CD4-positive, alpha-beta T cell treated with Interferon alpha-2 for 1 hour (primary cell): ENCODE measurements at places on chromosomes 6 and 20.

DNA sequence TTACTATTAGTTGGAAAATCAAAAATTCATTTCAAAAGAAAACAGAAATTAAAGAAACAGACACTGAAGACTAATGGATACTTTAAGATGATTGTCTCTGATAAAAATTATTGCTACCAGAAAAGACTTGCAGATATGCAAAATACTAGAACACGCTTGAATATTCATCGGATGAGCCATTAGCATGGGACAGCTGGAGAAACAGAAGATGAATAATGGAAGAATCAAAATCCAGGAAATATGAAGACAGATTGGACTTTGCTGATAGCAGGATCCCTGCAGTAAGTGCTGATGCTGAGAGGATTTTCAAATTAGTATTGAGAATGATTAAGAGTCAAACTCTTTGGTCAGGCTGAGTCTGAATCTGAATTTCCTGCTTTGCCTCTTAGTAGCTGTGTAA is 169.4 kb downstream of the EYS start:
- DNase-seq = no peak

DNA sequence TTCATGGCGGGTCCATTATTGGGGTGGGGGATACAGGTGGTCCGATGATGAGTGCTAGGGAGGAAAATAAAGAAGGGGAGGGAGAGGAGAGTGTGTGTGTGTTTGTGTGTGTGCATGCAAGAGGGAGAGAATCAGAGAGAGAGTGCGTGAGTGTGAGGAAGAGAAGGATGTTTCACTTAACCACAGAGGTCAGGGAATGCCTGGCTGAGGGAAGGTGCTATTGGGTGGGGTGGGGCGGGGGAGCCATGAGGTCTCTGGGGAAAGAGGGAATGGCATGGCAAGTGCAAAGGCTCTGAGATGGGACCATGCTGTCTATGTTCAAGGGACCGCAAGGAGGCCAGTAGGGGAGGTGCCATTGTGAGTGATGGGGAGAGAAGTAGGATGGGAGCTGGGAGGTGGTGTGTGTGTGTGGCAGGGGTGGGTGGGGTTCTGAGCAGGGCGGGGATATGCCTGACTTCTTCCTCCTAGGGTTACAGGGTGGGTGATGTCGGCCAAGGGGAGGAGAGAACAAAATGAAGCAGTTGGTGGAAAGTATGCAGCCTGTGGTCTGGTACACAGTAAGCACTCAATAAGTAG is 23.0 kb downstream of the CEBPB start:
- DNase-seq = no peak

- no peak for DNase-seq
These were observed 155.6 kb upstream of the SMLR1 start for GRCh38 chr6:130671577-130671976.

DNA sequence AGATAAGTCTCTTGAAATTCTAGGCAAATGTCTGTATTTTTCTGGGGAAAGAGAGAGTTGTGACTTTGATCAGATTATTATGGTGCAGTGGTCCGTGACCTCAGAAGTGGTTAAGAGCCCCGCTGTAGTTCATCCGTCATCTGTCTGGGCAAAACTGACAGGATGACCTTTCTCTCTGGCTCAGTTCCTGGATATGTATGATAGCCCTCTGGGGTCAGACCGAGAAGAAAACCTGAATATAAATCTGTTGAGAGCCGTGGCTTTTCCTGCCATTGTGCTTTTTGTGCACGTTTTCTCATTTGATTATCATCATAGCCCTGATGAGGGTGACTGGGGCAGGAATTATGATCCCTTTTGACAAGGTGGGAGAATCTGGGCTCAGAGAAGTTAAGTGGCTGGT is 26.5 kb downstream of the GHRH start:
- DNase-seq = no peak

DNA sequence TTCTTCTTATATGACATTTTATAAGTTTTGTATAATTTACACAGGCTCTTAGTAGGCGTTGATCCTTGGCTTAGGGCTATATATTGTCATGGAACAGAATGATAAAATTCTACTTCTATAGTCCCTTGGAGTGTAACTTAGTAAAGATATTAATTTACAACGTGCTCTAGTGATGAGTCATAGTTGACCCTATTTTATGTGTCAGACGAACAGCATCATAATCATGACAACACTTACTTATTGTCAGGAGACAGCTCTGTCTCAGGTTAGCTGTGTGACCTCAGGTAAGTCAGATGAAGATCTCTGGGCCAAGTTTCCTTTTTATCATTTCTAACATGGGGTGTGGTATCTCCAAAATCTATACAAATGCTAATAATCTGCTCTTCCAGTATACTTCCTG is 473.5 kb downstream of the UTRN start:
- DNase-seq = no peak

GRCh38 chr20:62914970-62915457 is 11.3 kb downstream of the DIDO1 start:
- DNase-seq = peak; percentile 31

GRCh38 chr20:22791396-22791795 is 207.0 kb upstream of the FOXA2 start:
- no peak for DNase-seq

GRCh38 chr20:10877342-10877741 is 203.5 kb upstream of the JAG1 start:
- no peak for DNase-seq

DNA sequence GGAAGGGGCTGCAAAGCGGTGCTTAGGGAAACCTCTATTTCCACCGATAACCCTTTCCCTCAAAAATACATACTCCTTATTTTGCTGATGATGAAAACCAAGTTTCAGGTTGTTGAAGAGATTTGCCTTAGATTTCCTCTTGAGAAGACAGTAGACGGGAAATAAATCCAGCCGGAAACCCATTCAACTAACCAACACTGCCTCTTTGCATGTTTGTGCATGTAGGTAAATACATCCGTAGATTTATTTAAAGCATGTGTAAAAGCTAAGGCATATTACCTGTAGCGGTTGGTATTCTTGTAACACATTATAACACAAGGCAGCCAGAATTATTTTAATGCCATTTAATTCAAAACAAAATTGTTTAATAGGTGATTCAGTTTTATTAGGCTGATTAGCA is 136.3 kb upstream of the SLC22A23 start:
- no peak for DNase-seq

GRCh38 chr6:158270389-158271127 is 41.7 kb upstream of the TULP4 start:
- DNase-seq = no peak

DNA sequence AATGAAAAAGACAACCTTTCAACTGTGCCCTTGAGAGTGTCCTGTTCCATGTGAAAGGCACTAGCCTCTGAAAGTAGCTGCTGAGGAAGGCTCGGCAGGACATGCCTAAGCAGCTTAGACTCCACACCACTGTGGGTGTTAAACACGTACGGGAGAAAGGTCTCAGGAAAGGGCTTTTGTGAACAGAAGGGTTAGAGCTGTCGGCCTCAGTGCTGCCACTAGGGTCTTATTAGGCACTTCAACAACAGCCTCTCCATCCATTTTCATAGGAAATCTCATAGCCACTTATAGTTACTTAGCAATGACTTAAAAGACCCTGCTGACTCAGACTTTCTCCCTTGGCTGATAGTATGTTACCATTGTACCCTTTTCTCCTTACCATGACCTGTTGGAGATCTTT is 662.8 kb downstream of the TBC1D32 start:
- no peak for DNase-seq

DNA sequence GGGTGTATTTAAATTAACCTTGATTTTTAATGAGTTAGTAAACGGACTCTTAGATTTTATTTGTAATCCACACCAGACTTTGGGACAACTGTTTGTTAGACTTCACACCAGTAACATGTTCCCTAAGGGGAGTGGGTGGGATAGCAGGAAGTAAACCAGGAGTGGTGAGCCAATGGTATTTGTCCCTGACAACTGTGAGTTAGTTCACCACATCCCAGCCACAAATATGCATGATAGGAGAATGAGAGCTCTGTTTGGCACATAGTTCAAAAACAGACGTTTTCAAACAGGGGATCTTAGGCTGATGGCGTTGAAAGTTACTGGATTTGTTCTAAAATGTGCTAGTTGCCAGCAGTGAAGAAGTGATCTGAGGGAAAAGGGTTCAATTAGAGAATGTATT is 18.7 kb upstream of the COL10A1 start:
- no peak for DNase-seq

GRCh38 chr6:53263917-53264316 is 84.8 kb downstream of the ELOVL5 start:
- no peak for DNase-seq
